Skin of body (tissue), 3 donors: ENCODE measurements at places on chromosomes 5 and 9. TPM values are rescaled to one million over a fixed set of nuclear protein-coding genes. Genes with fewer than 3 reads are reported as not detected.

DNA sequence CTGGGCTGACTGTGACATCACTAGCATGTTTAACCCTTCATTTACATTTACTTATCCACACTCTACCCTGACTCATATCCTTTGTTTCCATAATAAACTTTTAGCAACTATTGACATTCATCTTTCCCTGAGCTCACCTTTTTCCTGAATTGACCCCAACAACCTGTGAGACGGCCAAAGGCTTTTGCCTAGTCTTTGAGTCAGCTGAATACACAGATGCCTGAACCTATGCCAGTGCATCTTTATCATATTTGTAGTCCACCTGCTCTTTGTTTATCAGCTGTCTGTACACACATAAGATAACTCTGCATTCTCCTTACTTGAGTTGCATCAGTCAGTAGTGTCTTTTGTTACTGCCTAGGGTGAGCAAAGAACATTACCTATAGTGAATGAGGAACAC, 128.5 kb upstream of the HMHB1 start:
- no peak for DNase-seq

DNA sequence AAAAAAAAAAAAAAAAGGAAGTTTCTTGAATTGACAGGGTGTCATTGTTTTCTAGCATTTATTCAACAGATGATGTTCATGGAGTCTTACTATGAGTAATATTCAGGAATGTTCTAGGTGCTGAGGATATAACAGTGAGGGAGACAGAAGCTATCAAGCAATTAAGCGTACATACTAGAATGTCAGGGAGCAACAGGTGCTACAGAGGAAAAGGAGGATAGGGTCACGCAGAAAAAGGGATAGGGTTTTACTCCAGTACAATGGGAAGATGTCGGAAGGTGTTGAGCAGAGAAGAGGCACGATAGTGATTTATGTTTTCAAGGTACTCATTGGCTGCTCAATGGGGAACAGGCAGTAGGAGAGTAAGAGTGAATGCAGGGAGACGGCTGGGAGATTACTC, 6.6 kb upstream of the RASGRF2 start:
- DNase-seq, result no peak

DNA sequence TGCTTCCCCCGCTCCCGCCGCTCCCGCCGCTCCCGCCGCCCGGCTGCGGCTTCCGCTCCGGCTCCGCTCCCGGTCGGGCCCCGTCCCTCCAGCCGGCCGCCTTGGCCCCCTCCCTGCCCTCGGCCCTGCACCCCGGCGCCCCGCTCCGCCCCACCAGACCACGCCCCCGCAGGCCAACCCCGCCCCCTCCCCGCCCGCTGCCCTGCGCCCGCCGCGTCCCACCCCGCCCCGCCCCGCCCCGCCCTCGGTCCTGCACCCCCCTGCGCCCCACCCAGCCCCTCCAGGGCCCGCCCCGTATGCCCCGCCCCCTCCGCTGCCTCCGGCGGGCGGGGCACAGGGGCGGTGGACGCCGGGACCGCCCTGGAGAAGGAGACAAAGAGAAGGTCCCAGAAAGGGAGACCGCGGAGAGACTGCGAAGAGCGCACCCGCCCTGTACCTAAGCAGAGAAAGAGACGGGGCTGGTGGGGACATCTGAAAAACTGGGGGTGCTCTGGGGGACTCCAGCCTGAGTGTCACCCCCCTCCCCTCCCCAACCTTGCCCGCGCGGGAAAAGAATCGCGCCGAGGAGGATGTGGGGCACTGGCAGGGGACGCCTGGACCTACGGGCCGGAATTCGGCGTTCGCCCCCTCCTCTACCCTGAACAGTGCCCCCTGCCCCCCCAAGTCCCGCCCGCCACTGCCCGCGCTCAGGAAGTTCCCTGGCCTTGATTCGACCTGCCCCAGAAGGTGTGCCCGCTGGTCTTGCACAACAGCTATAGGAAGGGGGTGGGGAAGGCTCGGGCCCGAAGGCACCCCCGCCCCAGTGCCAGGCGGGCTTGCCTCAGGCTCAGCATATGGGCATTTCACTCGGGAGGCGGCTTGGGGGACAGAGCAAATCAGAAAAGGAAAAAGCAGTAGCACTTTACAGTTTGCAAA, 42.8 kb upstream of the STXBP1 start:
- peak; percentile 70 for DNase-seq

- no peak for DNase-seq
Observed at GRCh38 chr9:93264338-93265125, 80.6 kb downstream of the WNK2 start.

- no peak for DNase-seq
Observed at GRCh38 chr5:9421884-9422283, 124.0 kb downstream of the SEMA5A start.

GRCh38 chr9:99119976-99120655, 15.2 kb downstream of the TGFBR1 start:
- DNase-seq, result no peak

GRCh38 chr9:136746155-136746490, 2.2 kb downstream of the LCN6 start:
- DNase-seq, result no peak

GRCh38 chr5:139461176-139461575, 1.4 kb downstream of the ECSCR start:
- DNase-seq, result no peak

DNA sequence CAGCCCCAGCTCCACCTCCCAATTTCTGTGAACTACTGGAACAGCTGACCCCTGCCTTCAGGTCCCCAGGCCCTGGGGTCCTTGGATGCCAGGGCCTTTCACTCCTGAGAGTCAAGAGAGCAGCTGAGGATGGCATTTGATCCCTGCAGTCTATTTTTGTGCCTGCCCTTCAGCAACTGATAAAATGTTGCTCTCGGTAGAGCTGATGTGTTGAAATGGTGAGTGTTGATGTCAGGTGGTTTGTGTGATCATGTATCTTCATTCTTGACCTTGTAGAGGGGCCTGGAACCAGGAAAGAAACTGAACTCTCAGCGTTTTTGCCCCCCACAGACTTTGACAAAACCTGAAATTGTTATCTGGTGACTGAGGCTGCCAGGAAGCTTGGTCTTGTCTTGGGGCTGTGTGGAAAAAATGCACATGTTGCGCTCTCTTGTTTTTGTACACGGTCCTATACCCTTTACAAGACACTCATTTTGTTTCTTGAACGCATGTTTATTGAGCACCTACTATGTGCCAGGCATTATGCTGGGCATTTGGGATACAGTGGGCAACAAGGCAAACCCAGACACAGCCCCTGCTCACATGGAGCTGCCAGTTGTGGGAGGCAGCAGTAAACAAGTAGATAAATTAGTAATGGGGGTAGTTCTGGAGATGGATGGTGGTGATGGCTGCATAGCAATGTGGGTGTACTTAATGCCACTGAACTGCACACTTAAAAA, 78.3 kb downstream of the PPARGC1B start:
- no peak for DNase-seq

- no peak for DNase-seq
Observed at GRCh38 chr5:172438319-172438668, 16.0 kb downstream of the SH3PXD2B start.

DNA sequence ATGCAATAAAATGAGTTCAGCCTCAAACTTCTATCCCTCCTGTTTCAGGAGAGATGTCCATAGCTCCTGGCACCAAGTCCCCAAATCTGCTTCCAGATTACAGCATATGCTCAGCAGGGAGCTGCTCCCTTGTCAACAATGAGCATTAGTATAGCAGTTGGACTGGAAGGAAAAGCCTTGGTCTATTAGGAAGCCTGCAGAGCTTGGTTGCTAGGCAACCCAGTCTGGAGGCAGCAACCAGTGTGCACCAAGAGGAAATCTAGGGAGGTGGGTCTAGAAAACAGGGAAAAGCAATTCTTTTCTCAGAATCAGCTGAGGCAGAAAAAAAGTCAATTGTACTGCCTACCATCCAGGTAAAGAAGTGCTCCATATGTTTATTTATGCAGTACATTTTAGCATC, 229.5 kb upstream of the NMUR2 start:
- DNase-seq, result peak; percentile 44

DNA sequence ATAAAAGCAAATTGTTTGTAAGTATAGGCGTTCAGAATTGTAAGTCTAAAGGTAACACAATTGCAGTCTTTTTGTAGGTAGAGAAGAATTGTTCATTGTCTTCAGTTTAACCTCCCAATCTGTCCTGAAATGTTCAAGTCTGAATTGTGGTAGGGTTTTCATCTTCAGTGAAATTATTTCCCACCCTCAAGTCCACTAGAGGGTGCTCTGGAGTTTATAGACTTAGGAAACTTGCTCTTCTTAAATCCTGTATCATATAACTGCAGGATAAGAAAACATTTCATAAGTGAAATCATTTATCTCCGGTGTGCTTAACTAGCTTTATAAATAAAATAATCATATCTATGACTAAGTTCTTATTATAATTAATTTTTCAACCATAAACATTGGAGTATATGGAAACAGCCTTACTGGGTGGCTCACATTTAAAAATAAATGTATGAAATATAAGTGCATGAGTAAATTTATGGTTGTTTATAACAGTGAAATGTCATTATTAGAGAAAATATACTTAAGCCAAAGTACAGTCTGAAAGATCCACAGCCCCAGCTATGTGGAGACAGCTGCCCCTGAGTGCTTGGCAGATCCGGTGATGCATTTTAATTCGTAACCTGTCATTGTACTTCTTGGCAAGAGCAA, 182.4 kb upstream of the OTULINL start:
- DNase-seq, result peak; percentile 62

DNA sequence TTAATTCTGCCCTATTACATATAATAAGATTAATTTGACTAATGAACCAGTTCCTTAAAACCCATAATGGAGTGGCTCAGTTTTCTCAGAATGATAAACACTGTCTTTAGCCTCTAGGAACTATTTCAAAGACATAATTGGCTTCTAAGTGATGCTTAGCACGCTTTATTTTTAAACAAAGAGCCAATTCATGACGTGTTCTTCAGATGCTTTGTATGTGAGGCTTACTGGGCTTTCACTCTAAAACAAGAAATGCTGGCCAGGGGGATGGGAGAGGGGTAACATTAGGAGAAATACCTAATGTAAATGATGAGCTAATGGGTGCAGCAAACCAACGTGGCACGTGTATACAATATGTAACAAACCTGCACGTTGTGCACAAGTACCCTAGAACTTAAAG, 7.6 kb upstream of the SFXN1 start:
- DNase-seq, result no peak

DNA sequence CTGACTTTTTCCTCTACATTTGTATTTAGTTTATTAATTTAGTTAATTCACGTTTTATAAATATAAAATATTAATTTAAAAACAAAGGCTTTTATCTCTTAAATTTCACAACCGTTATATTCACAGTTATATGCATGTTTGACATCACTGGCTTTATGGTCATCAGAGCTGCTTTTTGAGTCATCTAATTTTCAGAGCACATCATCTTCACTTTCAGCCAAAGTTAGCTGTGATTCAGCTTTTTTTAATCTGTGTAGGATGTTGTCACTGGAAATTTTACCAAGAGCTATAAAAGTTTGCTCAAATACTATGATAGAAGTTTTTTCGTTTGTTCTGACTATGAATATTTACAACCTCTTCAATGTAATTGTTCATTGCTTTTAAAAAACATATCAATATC, 12.4 kb downstream of the CDC37L1 start:
- no peak for DNase-seq

GRCh38 chr5:141965071-141965470, 3.8 kb upstream of the RNF14 start:
- no peak for DNase-seq

DNA sequence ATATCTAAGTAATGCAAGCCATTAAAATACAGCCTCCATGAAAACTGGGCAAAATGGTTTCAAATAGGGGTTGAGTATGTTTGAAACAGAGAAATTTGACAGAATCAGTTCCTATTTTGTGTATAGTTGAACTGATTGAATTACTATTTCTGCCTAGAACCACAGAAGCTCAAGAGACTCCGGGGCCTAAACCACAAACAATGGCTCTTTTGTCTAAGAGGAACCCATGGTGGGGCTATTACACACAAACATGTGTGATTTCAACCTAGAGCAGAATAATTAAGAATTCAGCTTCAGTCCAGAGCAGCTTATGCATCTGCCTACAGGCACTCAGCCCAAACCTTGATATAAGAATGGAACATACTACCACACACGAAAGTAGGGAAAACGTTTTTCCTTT, 171.2 kb upstream of the MPDZ start:
- DNase-seq, result no peak

- DNase-seq, result no peak
Observed at GRCh38 chr5:459562-460272, 16.7 kb downstream of the EXOC3 start.

GRCh38 chr5:171606414-171607024, 179.1 kb upstream of the SMIM23 start:
- DNase-seq, result no peak

DNA sequence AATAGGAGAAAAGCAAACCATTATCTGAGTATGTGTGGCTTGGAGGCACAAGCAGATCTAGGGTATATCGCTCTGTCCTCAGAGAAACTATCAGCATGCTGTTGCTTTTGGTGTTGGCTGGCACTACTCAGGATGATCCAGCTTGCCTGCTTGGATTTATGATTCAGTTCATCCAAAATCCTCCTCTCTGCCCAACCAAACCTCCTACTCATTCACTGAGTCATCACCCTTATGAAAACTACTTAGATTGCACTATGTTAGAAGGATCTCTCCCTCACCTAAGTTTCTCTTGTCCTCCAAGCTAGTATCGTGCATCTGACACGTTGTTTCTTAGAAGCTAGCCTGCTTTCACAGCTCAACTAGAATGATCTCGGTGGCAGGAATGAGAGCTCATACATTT, 14.2 kb upstream of the ZBED3 start:
- DNase-seq, result no peak

GRCh38 chr9:89775641-89776040, 170.8 kb downstream of the GADD45G start:
- DNase-seq, result no peak

DNA sequence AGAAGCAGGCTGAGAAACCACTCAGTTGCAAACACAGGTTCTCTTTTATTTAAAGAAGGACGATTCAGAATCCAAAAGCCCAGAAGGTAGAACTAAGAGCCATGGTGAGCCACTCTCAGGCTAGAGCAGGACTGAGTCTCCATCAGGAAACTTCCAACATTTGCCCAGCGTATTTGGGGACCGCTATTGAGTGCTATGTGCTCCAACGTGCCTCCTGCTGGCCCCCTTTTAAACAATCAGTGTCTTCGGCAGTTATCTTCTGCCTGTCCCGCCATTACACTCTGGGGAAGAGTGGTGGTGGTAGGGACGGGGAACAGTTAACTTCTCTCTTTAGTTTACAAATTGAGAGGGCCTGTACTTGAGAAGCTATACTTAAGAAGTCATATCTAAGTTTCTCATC, 78.1 kb downstream of the DENND1A start:
- no peak for DNase-seq

GRCh38 chr5:144451187-144451973, 280.7 kb downstream of the KCTD16 start:
- no peak for DNase-seq

MSMP gene
- not detected for total RNA-seq

KCNT1 gene
- 0.39 TPM for total RNA-seq

TMEM252 gene
- total RNA-seq, result not detected

WNT8A gene
- total RNA-seq, result not detected

SLC6A3 gene
- not detected for total RNA-seq

PTGS1 gene
- total RNA-seq, result 4.7 TPM

PNPLA7 gene
- 4.4 TPM for total RNA-seq

TSSK1B gene
- 0.10 TPM for total RNA-seq

FBP2 gene
- total RNA-seq, result 5.5 TPM

PCDHA7 gene
- 0.30 TPM for total RNA-seq

PCA3 gene
- total RNA-seq, result 0.20 TPM

CNTNAP3B gene
- 7.6 TPM for total RNA-seq

ZNF483 gene
- total RNA-seq, result 4.2 TPM

TMEM215 gene
- total RNA-seq, result 0.39 TPM

FREM1 gene
- 30.9 TPM for total RNA-seq

CDC25C gene
- 3.5 TPM for total RNA-seq

DRD1 gene
- total RNA-seq, result 0.10 TPM

TAF11L4 gene
- total RNA-seq, result not detected

GOLGA2 gene
- total RNA-seq, result 131 TPM
